ENCODE measurements at places on chromosomes 3 and 15. TPM values are rescaled to one million over a fixed set of nuclear protein-coding genes. Genes with fewer than 3 reads are reported as not detected.

- DNase-seq: peak; percentile 6
Measured at GRCh38 chr15:101372960-101373525, 78.0 kb upstream of the SNRPA1 start.

The PARL gene
- 62.0 TPM for polyA plus RNA-seq

GRCh38 chr3:16336825-16337224 is 71.8 kb downstream of the OXNAD1 start:
- DNase-seq: no peak

DNA sequence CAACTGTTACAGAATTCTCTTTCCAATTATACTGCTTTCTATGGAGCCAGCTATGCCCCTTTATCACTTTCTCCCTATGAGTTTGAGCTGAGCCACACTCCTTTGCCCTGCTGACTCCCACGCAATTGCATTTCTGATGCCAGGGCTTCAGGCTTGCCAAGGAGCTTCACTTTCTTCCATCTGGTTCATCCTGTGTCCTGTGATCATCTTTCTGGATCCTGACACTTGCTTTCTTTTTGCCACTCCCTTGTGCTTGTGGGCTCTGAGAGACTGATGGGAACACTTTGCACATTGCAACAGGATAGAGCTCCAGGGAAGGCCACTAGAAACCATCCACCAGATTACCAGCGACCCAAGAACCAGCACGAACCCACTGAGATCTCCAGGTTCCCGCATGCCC is 77.0 kb upstream of the SEC13 start:
- DNase-seq: no peak

DNA sequence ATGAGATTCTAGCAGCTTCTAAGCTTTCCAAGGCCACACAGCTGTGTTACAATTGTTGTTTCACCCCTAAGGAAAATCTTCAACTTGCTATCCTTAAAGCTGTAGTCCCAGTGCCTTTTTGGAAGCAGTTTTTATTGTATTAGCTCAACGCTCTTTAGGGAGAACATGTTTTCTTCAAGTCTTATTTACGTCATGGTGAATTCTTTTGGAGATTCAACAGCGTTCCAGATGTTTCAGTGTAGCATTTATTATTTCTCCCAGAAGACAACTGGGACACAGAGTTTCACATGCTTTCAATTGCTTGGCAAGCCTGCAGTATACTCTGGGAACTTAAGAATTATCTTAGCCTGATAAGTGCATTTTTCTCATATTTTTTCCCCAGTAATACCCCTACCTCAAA is 888.3 kb downstream of the PLOD2 start:
- no peak for DNase-seq

DNA sequence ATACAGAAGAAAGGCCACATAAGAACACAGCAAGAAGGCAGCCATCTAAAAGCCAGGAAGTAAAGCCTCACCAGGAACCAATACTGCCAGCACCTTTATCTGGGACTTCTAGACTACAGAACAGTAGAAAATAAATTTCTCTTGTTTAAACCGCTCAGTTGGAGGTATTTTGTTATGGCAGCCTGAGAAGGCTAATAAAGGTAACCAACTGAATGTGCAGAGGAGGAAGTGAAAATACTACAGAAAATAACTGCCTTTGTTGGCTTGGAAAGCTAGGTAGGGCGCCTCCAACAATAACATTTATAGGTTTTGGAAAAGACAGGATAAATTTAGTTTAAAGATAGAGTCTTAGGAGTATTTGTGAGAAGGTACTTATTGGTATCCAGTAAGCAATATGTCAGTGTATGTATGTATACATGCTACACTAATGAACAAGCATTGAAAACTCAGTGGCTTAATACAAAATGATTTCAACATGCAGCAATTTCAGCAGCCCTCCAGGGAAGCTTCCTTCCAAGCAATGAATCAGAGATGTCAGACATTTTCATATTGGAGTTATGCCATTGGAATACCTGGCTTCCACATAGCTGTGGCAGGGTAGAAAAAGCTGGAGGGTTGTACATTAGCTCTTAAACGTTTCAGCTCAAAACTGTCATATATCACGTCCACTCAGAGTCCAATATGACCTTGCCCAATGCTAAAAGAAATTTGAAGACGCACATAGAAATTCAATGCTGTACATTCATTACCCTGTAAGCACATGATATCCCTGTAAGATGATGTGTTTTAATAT is 48.9 kb downstream of the ZBBX start:
- DNase-seq: no peak

The CNTN6 gene
- polyA plus RNA-seq: 0.02 TPM

The CCR9 gene
- not detected for polyA plus RNA-seq

GRCh38 chr3:194139814-194140391 is 4.0 kb downstream of the HES1 start:
- DNase-seq: no peak

DNA sequence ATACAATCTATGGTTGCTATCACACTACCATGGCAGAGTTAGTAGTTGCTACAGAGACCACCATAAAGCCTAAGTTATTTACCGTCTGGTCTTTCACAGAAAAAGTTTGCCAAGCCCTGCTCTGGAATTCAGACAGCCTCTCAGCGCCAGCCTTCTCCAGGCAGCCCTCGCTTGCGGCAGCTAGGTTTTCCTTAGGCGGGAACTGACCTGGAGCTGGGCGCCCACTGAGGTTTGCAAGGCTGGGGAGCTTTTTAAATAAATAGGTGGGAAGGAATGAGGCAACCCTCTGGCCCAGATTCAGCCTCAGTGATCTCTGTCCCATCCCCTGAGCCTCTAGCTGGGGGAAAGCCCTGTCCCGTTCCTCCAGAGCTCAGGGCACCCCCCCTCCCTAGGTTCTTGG is 1.2 kb downstream of the CTSH start:
- DNase-seq: no peak

DNA sequence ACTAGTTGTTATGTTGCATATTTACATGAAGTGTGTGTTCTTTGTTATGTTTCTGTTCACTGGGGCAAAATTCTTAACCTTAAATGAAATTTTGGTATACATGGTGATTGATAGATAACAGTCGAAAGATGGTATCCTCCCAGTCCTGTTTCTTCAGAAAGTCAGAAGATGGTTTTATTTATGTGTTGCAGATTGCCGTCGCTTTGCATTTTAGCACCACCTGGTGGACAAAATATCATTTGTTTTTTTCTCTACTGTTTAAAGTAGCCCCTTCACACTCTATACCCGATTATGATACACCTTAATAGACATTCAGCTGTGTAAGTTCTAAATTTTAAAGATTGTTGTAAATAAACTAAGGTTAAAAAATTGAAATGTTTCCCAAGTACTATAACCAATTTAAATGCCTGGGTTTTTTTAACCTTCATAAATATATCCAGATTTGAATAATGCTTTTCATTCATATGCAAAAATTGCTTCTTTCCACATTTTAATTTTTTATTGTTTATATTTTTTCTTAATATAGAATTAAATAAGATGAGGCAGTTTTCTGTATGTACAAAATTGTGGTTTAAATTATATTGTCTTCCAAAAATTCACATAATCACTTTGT is 152.2 kb downstream of the ALCAM start:
- DNase-seq: no peak

DNA sequence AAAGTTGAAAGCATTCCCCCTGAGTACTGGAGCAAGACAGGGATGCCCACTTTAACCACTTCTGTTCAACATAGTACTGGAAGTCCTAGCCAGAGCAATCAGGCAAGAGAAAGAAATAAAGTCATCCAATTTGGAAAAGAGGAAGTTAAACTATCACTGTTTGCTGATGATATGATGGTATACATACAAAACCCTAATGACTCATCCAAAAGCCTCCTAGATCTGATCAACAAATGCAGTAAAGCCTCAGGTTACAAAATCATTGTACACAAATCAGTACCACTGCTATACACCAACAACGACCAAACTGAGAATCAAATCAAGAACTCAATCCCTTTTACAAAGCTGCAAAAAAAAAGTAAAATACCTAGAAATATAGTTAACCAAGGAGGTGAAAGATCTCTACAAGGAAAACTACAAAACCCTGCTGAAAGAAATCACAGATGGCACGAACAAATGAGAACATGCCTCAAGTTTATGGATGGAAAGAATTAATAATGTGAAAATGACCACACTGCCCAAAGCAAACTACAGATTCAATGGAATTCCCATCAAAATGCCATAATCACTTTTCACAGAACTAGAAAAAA is 40.3 kb downstream of the RPL39L start:
- DNase-seq: no peak

GRCh38 chr3:80771085-80771484 is 990.4 kb downstream of the GBE1 start:
- no peak for DNase-seq

The MEF2A gene
- 65.9 TPM for polyA plus RNA-seq

The AHSG gene
- 0.05 TPM for polyA plus RNA-seq
